Stimulated activated CD4-positive, alpha-beta T cell treated with anti-CD3 and anti-CD28 coated beads, Interleukin-4, amount 100 ng/mL, for 1 hour (primary cell): ENCODE measurements at places on chromosomes 2 and 18.

DNA sequence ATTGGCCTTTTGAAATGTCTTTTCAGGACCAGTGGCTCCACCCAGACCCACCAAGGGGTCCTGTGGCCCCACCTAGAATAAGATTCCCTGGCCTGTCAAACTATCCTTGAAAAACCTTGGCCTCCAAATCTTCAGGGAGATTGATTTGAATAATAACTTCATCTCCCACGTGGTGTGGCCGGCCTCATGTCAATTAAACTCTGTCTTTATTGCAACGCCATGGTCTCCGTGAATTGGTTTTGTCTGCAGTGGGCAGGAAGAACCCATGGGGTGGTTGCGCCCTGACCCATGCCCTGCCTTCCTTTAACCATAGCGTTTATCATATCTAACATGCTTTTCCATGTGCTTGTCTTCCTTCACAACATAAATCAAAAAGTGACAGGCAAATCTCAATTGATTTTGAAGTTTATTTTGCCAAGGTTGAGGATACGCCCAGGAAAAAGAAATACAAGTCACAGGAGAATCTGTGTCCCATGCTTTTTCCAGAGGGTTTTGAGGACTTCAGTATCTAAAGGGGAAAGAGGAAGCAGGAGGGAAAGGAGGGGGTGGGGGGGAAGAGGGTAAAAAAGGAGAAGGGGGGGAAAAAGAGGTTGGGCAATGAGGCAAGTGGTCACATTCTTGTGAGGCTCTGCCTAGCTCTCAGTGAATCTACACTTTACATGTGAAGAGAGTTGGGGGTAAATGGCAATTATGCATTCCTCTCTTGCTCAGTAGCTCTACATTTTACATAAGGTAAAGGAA, 66.5 kb upstream of the CABLES1 start:
- DNase-seq, result no peak

GRCh38 chr2:8082840-8083239, 599.0 kb upstream of the ID2 start:
- no peak for DNase-seq

- no peak for DNase-seq
Measured at GRCh38 chr2:136059036-136059472, 58.9 kb downstream of the CXCR4 start.

- DNase-seq, result peak; percentile 75
Measured at GRCh38 chr2:135875491-135876065, 665 bp downstream of the MCM6 start.

- peak; percentile 33 for DNase-seq
Measured at GRCh38 chr2:133886735-133887675, 318.7 kb upstream of the NCKAP5 start.

DNA sequence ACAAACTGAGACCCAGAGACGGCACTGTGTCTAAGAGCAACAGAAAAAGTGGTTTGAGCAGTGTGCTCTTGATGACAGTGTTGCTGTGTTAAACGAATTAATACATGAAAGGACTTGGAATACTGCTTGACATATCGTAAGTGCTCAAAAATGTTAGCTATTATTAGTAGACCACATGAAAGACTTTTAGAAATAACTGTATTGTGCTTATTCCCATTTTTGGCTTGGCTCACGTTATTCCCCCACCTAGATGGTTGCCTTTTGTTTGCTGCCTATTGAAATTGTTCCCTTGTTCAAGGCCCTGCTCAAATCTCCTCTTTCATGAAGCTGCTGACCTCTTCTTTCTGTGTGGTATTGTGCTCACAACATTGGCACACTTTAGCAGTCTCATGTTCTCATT, 27.8 kb upstream of the C2orf74 start:
- DNase-seq, result no peak

DNA sequence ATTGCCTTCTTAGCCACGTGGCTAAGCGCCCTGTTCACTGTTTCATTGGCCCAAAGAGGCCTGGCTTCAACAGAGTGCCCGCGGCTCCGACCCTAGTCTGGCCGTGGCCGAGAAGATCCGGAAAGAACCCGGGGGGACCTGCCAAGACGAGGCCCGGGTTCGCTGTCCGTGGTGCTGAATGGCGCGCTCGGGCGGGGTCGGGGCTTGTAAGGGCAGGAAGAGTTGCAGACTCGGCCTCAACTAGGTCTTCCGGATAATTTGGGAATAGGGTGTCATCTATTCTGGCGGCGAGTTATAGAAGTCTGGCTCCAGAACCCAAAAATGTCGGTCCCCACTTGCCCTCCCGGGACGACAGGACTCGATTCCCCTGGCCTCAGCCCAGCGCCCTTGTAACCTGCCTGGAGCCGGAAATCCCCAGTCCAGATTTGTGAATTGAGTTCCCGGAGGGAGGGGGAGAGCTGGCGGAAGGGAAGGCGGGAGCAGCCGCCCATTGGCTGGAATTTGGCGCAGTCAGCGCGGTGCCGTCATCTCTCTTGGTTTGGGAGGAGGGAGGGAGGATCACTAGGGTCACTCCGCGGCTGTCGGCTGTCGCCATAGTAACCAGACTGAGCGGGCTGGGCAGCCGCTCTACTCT, 3.5 kb downstream of the CDK5R2 start:
- DNase-seq, result peak; percentile 69

DNA sequence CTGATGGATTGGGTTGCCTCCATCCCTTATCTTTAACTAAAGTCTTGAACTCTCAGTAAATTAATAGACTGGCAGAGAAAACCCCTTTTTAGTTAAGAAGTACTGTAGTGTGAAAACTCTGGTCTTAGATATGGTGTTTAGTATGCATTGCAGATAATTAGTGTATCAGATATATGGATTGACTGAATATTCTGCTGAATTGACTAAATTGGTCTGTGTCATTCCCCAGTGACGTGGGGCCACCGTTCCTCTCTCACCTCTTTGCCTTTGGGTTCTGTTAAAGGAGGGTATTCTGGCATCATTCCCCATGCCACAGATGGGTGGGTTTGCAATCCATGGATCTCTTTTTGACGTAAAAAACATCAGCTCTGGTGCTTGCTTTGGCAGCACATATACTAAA, 67.1 kb upstream of the XPO1 start:
- DNase-seq, result no peak

DNA sequence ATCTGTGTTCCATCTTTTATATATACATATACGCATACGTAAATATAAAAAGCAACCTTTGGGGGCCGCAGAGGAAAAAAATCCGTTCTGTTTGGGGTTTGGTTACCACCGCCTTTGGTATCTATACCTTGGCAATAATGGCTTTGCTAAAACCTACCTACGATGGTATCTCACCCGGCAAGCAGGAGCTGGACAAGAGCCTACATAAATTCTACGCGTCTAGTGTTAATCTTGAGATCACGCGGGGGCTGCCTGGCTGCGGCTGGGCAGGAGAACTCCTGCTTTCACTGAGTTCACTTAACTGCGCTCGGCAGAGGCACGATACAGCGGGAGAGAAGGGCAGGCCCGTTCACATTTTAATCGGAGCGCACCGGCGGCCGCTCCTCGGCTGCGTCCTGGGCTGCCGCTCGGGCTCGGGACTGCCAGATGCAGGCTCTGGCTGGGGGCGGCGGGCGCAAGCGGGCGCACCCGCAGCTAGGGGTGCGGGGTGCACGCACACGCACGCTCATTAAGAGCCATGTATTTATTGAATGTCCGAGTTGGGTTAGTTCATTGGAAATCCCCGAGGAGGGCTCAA, 1.7 kb upstream of the POU3F3 start:
- no peak for DNase-seq

GRCh38 chr2:173150963-173151362, 75.3 kb downstream of the MAP3K20 start:
- no peak for DNase-seq

GRCh38 chr2:101828673-101829334, 131.3 kb downstream of the MAP4K4 start:
- no peak for DNase-seq

DNA sequence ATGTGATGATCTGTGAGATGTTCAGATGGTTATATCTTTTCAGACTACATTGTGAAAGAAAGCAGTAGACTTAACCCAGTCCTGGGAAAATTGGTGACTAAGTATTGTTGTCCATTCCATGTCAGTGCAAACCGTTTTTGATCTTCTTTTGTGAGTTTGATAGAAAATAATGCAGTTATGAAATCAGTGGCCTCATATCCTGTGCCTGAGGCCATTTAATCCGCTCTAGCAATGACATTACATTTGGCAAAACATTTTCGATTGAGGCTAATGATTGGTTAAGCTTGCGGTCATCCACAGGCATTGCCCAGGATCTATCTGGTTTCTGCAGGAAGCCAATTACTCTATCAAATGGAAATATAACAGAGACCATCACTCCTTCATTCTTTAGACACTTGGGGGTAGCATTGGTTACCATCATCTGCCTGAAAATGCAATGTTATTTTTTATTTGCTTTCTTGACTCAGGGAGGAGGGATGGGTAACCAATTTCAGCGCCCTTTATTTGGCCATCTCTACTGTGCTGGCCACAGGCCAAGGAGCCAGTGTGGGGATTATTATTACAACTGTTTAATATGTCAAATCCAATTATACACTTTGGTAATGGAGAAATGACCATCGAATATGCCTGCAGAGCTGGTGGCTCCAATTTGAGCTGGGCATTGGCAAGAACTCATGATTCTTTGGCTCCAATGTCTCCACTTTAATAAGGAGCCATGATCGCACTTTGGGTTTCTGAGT, 33.6 kb downstream of the TRIB2 start:
- DNase-seq, result no peak

DNA sequence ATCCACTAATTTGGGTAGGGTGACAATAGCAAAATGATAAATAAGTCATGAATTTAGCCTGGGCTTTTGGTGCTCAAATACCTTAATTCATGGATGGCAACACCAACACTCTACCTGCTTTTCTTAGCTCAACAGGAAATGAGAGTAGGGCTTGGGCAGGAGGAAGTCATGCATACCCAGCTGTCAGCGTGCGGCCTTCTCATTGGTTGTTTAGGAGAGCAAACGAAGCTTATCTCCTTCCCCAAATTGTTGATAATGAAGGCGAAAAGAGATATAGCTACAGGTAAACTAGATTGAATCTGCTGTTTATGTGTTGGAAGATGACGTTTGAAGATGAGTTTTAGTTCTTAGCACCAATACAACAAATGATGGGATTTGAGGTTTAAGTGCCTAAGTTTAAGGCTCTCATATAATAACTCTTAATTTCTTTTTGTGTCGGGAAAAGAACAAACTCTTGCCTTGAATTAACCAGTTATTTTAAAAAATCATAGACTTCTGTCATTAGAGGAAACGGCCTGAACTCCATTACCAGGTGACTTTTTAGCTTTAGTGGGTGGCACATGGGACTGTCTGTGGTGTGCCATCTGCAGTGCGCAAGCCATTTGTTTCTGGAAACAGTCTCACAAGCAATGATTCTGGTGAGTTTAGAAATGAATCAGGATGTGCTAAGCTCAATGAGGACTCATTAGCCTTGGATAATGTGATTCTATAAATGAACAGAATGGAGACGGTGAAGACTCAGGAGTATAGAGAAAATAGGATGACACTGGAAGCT, 19.8 kb downstream of the MAP4K4 start:
- peak; percentile 28 for DNase-seq

GRCh38 chr18:24333084-24333483, 64.5 kb downstream of the OSBPL1A start:
- no peak for DNase-seq

GRCh38 chr18:46469186-46469915, 187.7 kb downstream of the LOXHD1 start:
- no peak for DNase-seq

DNA sequence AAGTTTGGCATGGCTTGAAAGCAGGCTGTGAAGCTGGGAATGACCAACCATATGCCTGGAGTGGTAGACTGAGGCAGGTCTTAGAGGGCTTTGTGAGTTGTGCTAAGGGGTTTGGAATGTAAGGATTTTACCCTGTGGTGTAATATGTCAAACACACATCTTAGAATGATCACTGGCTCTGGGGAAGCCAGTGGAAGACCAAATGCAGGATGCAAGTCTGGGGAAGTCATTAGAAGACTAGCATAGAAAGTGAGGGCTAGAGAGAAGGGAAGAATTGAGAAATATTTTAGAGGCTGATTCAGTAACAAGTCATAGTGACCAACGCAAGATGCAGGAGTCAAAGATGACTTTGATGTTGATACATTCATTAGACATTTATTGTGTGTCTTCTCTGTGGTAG, 3.5 kb upstream of the FHOD3 start:
- no peak for DNase-seq

DNA sequence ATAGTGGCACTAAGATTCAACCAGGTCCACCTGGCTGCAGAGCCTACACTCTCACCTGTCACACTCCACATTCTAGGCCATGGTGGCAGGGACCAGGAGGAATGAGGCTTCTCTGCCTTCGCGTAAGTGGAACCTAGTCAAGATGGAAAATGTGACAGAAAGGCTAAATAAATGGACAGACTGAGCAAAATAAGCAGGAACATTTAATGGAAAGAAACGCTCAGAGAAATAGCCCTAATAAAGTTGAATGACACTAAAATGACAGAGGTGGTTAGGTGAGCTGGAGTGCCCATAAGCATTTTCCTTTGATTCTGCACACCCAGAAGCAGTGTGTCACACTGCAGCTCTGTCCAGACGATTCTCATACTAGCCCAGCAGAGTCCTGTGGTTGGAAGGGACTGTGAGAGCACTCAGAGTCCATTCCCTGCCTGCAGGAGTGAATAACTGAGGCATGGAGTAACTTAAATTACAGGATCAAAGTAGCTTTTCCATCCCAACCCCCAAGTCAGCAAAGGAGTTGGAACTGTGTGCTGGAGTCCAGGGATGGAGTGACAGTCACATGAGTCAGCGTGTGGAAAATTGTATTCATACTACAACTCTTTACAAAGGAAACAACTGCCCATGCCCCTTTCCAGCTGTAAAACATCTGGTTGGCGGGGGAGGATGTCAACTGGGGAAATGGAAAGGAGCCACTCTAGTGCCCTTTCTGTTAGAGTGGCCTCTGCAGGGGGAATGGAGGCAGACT, 105.4 kb upstream of the LGALSL start:
- DNase-seq, result no peak

- no peak for DNase-seq
Measured at GRCh38 chr2:227819398-227819697, 5.7 kb downstream of the CCL20 start.

DNA sequence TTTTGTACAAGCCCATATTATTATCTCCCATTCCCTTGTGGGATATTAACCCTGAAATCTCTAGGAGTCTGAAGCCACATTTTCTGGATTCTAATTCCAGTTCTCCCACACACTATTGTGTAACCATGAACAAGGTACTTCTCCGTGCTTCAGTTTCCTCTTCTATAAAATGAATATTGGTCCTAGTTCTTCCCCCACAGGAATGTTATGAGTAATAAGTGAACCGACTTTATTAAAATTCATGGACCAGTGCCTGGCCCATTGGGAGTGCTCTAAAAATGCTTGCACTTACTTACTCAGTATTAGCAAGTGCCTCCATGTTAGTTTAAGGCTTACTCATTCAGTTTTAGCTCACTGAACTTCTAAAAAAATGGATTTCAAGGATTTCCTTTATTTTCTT, 1.4 kb upstream of the ACMSD start:
- no peak for DNase-seq

DNA sequence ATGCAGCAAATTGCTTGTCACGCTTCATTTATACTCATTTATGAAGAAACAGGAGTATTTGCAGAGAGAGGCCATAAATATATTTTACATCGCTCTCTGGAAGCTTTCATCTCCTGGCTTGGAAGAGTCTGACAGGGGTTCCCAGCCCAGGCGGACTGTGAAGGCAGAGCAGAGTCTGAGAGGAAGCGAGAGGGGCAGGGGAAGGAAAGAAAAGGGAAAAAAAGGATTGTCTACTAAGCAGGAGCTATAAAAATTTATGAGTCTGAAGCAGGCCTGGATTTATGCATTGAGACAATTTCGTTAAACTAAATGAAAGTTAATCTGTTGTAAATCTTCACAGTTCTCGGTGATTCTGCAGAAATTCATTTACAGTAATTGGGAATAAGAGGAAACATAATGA, 143.9 kb upstream of the GYPC start:
- DNase-seq, result no peak
